Germinal center (tissue), 1 donor: ENCODE measurements at places on chromosomes 12 and 14.

GRCh38 chr12:131478468-131478867 lies 232.4 kb upstream of the SFSWAP start:
- DNase-seq, result no peak

DNA sequence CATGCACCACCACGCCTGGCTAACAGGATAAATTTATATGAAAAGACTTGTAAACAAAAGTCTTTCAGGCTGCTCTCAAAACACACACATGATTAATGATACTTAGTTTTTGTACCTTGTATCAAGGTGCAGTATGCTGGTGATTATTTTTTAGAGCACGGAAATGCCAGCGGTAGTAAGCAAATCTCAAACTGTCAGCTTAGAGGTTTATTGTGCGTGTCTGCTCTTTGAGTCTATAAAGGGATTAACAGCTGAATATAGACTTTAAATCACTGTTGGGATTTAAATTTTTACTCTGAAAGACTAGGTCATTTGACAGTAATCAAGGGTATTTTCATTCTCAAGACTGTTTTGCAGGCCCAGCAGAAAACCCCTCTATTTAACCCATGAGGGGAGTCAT lies 50.5 kb downstream of the PLEKHA5 start:
- no peak for DNase-seq

DNA sequence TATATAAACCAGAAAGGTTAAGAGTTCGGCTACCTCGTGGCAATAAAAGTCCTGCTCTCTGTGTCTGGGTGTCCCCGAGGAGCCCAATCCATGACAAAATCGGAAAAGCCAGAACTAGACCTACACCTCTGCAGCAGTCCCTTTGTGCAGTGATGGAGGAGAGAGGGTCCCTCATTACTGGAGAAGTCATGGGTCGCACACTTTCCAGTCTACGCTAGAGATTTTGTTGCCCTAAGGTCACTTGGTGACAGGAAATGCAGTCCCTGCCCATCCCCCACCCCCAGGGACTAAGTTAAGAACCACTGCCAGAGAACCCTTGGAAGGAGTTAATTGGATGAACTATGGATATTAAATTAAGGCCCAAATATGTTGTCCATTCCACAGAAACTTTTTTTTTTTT lies 104.4 kb upstream of the ATF7IP start:
- DNase-seq, result no peak

DNA sequence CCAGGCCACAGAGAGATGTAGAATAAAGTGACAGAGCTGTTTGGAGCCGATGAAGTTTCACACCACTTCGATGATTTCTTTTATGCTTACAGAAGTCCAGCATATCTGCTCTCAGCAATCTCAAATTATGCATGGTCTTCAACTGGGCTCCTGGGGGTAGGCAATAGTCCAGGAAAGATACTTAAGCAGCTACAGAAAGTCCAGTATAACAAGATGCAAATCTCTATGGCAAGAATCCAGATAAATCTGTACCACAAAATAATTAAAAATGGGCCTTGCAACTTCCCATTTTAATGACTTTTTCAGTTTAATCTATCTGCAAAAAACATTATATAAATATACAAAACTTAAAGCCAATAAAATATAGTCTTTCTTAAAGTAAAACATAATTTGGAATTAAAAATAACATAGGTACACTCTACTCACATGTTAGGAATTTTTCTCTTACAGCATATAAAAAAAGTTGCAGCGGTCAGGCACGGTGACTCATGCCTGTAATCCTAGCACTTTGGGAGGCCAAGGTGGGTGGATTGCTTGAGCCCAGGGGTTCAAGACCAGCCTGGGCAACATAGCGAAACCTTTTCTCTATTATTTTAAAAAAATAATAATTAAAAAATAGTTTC lies 20.5 kb upstream of the RAD51AP1 start:
- DNase-seq, result no peak

- DNase-seq, result peak; percentile 43
Measured at GRCh38 chr12:54360717-54361456, 3.4 kb downstream of the GPR84 start.

DNA sequence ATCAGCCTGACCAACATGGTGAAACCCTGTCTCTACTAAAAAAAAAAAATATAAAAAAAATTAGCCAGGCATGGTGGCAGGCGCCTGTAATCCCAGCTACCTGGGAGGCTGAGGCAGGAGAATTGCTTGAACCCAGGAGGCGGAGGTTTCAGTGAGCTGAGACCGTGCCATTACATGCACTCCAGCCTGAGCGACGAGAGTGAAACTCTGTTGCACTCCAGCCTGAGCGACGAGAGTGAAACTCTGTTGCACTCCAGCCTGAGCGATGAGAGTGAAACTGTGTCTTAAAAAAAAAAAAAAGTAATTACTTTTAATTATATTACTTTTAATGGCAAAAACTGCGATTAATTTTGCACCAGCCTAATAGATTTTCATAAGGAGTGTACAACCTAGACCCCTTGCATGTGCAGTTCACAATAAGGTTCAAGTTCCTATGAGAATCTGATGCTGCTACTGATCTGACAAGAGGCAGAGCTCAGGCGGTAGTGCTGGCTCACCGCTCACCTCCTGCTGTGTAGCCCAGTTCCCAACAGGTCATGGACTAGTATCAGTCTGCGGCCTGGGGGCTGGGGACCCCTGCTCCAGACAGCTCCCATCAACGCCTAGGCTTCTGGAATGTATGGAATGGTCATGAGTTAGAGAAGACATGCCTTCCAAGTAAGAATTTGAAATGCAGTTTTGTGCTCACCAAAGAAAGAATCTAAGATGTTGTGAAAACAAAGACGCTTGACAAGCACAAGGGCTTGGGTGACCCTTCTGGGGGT lies 10.1 kb downstream of the LTB4R start:
- no peak for DNase-seq

DNA sequence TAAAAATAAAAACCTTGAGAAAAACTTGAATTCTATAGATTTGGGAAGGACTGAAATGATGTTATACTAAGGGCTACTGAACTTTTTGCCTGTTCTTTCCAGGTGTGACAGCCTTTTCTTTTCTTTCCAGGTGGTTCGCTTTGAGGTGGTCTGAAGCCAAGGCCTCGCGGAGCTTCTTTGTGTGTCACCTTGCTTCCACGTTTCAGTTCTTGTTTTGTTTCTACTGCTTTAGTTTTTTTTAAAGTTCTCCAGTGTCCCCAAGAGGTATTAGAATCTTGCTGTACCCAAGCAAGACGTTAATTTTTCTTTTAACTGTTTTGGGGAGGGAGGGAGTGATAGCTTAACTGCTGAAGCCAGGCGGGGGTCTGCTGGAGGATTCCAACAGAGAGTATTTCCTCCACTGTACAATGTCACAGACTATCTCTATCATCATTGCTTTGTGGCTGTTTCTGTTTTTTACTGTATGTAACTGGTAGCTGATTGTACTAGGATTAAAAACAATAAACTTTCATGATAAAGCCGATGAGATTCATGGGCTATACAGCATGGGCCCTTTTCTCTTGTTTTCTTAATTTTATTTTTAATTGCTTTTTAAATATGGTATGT lies 40.2 kb downstream of the PROX2 start:
- no peak for DNase-seq
